ENCODE measurements at places on chromosomes 3 and 15.
A peak's percentile ranks its signal among the peaks of the same experiment; 100 is the strongest.

DNA sequence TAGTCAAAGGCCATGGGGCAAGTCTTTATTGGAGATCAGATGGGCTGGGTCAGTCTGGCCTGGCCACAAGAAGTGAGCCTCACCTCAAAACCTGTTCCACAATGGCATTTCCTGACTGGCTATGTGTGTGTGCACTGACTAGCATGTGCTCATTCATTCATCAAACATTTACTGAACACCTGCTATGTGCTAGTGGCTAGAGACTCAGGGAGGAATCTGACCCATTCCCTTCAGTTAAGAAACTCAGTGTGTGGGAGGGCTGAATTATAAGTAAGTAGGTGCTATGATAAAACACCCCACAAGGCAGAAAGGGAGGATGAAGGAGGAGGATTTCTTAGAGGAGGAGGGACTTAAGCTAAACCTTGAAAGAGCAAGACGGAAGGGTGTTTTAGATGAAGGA lies 5.4 kb upstream of the CGNL1 start:
- DNase-seq, result no peak

DNA sequence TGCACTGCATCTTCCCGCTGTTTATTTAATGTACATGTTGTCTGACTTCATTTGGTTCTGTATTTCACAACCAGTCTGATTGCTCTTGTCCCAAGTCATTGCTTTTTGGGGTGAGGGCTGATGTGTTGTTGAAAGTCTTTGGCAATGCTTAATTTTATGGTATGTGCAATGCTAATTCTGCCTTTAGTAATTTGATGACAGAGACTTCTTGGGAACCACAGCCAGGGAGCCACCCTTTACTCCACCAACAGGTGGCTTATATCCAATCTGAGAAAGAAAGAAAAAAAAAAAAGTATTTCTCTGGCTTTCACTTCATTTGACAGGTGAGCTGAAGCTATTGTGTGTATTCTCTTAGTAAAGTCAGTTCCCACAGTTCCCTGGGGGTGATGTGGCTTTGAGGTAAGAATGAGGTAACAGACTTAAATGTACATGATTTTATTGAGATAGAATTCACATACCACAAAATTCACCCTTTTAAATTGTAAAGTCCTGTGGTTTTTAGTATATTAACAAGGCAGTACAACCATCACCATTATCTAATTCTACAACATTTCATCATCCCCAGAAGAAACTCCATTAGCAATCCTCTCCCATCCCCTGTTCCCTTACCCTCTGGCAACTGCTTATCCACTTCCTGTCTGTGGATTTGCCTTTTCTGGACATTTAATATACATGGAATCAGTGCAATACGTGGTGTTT lies 97.3 kb downstream of the SLCO3A1 start:
- DNase-seq, result no peak

DNA sequence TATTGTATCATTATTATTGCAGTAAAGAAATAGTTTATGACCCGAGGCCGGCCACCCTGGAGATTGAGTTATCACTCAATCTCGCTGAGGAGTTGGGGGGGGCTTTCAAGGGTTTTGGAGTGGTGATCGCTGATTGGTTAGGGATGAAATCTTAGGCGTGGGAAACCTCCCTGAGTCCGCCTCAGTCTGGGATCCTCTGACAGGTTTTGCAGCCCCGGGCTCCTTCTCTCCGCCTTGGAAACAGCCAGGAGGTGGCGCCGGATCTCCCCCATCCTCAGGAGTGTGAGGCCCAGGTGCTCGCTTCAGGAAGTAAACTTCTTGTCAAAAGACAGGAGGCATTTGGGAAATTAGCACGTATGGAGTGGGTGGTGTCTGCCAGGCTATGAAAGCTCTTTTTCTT lies 41.1 kb upstream of the SEC61A1 start:
- no peak for DNase-seq

DNA sequence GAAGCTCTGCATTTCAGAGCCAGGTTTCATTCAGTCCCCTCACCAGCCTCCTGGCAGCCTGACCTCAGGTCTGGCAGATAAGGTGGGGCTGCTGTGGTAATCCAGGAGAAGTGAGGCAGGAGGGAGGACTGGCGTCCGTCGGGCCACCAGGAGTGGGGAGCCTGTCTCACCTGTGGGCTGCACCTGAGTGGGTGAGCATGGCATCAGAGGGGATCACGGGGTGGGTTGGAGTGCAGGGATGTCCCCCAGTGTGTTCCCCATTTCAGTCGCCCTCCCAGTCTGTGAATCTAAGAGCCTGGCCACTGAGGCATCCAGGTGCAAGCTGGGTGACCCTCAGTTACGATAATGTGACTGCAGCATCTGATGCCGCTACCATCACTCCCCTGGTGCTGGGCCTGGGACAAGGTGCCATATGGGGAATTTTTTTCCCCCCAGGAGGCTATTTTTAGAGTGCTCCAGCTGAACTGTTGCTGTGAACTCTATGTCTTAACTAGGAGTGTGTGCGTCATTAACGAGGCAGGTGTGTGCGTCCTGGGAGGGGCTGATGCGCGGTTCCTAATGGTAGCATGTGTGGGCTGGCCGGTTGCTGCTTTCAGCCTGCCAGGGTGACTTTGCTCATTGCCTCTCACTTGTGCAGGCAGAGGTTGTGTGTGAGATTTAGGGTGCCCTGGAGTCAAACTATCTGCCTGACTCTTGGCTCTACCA lies 165.2 kb downstream of the SLCO3A1 start:
- no peak for DNase-seq

DNA sequence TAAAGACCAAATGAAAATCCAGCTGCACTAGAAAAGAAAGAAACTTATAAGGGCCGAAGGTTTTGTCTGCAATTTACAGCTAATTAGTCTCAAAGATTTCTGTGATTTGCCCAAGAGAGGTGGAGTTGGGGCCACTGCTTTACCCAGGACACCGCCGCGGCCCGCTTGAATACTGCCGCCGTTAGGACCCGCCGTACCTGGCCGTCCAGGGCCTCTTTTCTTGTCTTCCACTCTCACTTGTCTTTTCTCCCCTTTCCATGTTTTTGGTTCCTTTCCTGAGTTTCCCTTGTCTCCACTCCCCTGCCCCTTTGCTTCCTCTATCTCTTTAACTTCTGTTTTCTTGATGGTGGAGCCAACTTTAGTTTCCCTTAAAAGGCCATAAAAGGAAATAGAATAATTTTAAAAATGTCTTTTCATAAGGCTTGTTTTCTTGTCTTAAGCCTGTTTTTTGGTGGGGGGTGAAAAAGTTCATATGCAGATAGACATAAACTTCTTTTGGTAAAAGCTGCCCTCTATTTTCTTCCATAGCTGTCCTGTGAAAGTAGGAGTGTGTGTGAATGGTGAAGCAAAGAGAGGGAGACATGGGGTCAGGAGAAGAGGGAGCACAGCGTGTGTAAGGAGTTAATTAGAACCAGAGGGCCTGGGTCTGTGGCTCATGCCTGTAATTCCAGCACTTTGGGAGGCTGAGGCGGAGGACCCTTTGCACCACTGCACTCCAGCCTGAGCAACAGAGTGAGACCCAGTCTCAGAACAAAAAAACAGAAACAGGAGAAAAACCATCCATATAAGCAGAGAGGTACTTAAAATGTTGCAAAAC lies 16.0 kb upstream of the CCNL1 start:
- no peak for DNase-seq

- DNase-seq, result peak; percentile 93
These were observed 12.4 kb upstream of the SHF start for GRCh38 chr15:45200001-45200798.

- DNase-seq, result no peak
These were observed 134.1 kb upstream of the MEF2A start for GRCh38 chr15:99431661-99432091.

- DNase-seq, result no peak
These were observed 83.8 kb upstream of the PPIB start for GRCh38 chr15:64246364-64247189.

- no peak for DNase-seq
These were observed 70.0 kb downstream of the UBE3A start for GRCh38 chr15:25368850-25369249.

- DNase-seq, result no peak
These were observed 785 bp upstream of the IFT57 start for GRCh38 chr3:108222853-108223565.

DNA sequence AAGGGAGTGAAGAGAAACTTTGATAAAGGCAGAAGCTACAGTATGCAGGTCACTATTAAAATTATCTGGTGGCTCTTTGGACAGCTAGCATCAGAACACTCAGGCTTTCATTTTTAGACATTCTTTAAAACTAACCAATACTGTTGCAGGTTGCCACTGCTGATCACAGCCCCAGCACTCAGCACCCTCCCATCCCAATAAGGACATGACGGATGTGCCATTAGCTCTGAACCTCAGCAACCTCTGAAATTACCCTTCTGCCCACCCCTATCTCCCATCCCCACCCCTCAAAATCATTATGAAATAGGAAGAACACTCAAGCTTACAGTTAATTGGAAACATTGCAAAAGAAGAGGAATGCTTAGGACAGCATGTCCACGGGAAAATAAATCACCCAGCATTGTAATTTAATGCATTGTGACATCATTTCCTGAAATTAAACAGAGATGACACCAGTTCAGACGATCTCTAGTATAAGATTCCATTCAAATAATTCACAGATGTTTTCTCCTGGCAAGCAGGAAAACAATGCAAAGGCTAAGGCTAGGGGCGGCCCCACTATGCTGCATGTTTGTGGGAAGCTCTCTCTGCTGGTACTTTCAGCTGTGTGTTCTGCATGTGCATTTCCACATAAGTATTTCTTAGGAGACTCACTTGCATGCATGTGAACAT lies 71.6 kb downstream of the MEIS2 start:
- no peak for DNase-seq

DNA sequence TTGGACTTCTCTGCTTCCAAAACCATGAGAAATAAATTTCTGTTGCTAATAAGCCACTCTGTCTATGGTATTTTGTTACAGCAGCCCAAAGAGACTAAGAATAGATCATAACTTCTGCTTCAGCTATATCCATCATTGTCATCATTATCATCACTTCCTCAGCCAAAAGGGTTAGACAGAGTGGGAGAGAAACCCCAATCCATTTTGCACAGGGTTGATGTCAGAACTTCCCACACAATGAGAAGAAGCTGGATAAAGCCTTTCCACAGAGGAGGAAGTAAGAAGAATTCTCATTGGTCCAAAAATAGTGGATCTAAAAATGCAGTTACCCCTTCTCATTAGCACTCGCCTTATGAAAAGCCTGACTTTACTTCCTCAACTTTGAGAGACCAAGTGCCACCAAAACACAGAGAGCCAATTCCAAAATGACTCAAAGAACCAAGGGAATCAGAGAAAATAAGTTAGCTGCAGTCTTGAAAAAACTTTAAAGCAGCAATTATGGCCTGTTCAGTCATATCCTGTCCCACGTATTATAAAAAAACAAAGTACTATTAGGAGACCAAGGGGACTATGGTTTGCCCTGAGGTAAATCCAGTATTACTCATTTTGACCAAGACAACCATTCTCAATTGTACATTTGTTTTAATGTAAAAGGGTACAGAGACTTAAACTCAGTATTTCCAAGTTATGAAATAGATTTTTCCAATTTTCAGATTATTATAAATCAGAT lies 80.2 kb downstream of the WNT5A start:
- DNase-seq, result no peak

DNA sequence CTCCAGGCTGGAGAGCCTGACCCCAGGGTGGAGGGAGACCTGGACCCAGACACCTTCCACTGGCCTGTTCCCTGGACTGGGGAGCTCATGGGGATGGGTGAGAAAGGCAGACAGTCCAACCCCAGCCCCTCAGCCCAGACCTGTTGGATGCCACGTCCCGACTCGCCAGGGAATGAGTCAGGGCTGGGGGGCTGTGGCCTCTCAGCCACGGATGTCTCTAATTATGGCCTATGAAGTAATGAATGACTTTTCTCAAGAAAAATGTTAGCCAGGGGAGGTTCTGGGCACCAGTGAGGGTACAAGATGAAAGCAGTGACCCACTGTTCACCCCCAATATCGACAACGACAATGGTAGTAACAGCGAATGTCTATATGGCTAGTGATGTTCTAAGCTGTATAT lies 107.0 kb upstream of the RPL32 start:
- no peak for DNase-seq

DNA sequence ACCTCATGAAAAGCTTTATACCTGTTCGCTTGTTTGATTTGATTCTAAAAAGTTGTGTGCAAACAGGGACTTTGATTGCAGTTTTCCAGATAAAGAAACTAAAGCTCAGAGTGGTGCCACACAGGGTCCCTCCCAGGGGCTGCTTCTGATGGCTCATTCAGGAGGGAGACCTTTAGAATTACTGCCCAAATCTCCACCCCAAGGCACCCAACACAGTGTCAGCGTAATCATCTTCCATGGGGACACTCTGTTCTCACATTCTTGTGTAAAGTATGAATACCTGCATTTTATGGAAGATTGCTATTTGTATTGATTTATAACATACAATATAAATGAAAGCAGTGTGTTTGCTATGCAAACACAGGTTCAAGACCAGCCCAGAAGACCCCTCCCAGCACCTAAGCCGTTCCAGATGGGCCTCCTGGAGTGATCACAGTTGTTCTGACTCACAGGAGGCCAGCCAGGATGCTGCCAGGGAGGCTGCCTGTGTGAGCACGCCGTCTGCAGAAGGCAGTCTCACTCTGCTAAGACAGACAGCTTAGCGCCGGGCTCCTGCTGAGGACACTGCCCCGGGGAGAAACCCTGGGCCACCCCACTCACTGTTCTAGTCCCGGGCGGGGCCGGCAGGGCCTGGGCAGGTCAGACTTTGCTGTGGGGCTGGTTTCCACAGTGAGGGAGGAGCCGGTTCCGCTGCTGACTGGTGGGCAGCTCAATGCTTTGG lies 185.6 kb downstream of the FAM43A start:
- no peak for DNase-seq

GRCh38 chr3:9266716-9267115 lies 17.3 kb upstream of the SRGAP3 start:
- DNase-seq, result no peak

DNA sequence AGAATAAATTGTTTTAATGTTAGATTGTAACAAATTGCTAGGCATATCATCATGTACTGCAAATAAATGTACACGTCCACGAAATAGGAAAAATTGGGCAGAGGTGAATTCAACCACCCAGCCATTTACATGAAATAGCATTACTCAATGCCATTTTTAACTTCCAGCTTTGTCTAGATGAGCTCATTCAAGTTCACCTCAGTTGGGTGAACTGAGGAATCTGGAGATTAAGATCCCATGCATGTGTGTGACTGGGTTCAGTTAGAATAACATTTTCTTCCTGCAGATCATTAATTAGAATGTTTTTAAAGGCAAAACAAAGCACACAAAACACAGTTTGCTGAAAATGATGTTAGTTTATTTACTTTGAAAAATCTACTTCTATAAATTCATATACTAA lies 767.8 kb upstream of the GOLIM4 start:
- DNase-seq, result no peak

DNA sequence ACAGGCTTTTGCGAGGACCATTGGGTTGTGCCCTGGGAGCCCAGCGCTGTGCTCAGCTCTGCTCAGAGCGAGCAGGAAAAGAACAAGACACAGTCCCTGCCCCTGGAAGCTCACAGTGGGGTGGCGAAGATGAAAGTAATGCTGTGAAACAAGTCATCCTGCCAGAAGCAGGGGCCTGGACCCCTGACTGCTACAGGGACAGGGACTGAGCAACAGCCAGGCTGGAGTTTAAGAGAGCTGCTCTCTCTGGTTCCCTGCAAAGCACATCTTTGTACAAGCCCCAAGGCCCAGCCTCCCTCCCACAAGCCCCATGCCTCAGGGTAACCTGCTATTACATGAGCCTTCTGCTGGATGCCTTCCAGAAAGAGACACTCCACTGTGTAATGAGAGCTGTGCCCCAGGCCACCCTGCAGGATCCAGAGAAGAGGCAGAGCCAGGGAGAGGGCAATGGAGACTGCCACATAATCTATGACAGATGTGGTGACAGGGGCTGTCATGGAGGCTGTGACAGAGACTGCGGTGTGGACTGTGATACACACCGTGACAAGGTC lies 7.1 kb upstream of the HCN4 start:
- DNase-seq, result no peak

Measured in effector CD4-positive, alpha-beta T cell (primary cell).